ENCODE measurements at places on chromosomes 11 and 22.
A peak's percentile ranks its signal among the peaks of the same experiment; 100 is the strongest.

- no peak for DNase-seq
These were observed 26.6 kb downstream of the ZBED4 start for GRCh38 chr22:49880281-49880680.

GRCh38 chr11:118287006-118287405 is 17.5 kb upstream of the CD3E start:
- DNase-seq: no peak

GRCh38 chr22:26172389-26172990 is 3.2 kb downstream of the SEZ6L start:
- DNase-seq: peak; percentile 77

DNA sequence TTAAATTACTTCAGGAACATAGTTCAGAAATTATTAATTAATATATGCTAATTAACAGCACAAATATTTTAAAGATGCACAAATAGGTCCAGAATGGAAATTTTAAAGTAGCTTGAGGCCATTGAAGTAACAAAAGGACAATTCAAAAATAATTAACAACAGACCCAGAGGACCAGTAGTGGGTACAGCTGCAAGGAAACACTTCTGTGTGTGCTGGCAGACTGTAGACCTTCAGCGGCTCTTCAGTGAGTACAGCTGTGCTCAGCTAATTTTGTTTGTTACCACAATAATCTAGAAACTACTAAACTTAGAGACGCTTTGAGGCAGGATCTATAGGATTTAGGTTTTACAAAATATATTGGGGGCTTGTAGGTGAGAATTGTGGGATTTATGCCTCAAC is 103.8 kb downstream of the GRIA4 start:
- DNase-seq: no peak

DNA sequence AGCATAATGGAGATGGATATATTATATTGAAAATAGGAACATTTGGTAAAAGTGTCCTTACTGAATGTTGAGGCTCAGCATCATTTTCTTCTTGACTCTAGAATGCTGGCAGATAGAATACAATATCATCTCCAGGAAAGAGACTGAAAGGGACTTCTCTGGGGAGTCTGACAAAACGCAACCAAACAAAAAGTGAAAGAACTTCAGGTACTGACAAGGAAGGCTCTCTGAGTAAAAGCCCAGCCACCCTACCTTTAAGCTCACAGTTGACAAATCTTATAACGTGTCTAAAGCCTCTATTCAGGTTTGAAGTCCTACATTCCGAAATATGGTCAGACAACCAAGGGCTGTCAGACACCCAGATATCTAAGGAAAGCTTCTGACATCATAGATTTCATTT is 590.8 kb downstream of the SOX6 start:
- DNase-seq: no peak

GRCh38 chr11:88101881-88102597 is 73.2 kb downstream of the RAB38 start:
- no peak for DNase-seq

GRCh38 chr22:36590441-36591056 is 61.6 kb upstream of the EIF3D start:
- DNase-seq: no peak

GRCh38 chr11:105033343-105033742 is 1.6 kb downstream of the CASP1 start:
- no peak for DNase-seq

GRCh38 chr11:78798663-78799062 is 224.0 kb upstream of the NARS2 start:
- peak; percentile 73 for DNase-seq

GRCh38 chr11:9736365-9736764 is 72.5 kb downstream of the SWAP70 start:
- no peak for DNase-seq

GRCh38 chr11:102320679-102321078 is 3.4 kb downstream of the BIRC3 start:
- DNase-seq: no peak

- DNase-seq: no peak
These were observed 8.6 kb downstream of the GRIA4 start for GRCh38 chr11:105618343-105618955.

- no peak for DNase-seq
These were observed 2.7 kb downstream of the PITPNM1 start for GRCh38 chr11:67502328-67502979.

DNA sequence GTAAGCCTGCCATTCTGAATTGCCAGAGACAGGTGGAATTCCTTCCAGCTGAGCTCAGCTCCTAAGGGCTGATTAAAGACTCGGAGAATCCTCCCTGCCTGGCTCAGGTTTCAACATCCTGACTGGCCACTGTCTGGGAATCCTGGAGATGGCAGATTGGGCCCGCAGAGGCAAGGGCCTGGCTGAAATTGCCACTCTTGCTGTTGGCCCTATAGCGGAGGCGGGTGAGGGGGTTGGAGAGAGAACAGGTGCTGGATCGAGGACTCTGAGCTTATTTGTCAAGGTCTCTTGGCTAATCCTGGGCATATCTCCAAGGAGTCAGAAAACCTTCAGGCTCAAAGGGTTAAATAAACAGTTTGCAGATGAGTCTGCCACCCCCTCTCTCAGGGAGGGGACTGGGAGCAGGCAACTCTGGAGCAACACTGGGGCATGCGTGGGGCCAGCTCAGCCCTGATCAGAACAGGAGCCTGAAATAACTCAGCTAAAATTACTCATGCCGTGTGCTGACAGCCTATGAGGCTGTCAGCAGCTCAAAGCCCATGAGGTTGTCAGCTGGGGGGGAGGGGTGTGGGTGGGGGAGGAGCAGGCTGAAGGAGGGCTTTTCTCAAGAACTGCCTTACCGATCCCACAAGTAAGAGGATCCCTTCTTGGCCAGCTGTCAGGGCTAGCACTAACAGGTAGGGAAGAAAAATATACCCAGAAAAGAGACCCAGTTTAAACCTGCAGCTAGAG is 14.7 kb upstream of the MFRP start:
- DNase-seq: peak; percentile 95

DNA sequence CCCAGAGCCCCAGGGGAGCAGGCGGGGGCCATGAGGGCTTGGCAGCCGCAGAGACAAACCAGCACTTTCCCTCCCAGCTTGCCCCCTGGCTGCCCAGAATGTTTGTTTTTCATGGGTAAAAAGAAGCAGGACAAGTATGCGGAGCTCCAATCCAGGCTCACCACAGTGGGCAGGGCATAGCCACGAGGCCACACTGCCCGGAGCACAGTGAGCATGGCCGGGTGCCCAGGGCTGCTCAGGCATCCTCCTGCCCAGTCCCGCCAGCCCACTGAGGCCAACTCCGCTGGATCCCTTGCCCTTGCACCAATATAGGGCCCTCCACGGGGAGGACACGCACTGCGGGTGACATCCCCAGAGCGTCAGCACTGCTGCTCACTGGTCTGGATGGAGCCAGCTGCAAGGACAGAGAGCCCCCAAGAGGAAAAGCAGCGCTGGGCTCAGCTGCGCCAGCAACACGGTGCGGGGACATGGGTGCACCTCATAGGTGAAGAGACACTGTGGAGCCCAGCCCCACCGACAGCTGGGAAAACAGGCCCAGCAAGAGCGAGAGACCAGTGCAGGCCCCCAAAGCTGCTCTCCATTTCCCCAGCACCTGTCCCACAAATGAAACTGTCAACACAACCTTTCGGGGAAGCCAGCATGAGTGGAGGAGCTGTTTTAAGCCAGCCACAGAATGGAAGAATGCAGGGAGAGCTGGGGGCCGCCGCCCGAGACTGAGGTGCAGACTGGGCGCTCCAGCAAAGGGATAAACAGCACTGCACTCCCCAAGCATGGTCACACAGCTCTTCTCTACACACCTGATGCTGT is 24.8 kb downstream of the ARVCF start:
- DNase-seq: no peak

DNA sequence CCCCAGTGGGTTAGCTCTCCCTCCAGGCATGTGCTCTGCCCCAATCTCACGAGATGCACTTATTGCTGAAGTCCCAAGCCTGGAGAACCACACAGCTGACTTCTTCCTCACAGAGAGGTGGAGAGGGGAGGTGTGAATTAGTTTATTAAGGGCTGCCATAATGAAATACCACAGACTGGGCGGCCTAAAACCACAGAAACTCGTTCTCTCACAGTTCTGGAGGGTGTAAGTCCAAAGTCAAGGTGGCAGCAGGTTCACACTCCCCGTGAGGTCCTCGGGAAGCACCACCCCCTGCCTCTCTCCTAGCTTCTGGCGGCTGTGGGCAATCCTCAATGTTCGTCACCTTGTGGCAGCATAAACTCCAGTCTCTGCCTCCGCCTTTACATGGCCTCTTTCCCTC is 39.3 kb downstream of the TECTA start:
- no peak for DNase-seq

DNA sequence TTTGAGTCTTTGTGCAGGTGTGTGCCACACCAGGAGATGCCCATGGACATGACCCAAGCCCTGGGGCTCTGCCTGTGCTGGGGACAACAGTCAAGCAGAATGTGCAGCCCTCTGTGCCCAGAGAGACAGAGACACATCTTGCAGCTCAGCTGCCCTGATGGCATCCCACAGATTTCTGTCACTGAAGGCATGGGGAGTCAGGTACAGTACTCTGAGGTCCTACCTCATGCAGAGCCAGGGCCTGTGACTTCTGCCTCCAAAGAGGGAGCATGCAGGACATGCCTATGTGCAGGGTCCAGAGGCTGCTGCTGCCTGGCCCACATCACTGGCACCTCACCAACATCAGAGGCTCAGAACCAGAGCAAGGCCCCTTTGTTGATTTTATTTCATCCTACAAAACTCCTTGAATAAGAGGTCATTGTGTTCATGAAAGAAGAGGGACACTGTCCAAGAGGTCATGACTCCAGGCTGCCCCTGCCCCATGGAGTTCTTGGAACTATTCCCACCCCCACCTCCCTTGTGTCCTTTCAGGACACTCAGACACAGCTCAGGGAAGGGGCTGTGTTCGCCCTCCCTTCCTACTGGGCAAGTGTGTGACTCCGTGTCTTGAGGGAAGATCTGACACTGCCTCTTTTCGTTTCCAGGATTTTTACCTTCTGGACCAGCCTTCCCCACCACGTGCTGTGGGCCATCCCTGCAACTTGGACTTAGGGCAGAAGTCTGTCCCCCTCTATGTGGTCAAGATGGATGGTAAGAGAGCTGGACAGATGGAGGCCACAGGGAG is 62.3 kb downstream of the BTG4 start:
- no peak for DNase-seq

GRCh38 chr11:100550912-100551632 is 136.0 kb upstream of the ARHGAP42 start:
- DNase-seq: no peak

DNA sequence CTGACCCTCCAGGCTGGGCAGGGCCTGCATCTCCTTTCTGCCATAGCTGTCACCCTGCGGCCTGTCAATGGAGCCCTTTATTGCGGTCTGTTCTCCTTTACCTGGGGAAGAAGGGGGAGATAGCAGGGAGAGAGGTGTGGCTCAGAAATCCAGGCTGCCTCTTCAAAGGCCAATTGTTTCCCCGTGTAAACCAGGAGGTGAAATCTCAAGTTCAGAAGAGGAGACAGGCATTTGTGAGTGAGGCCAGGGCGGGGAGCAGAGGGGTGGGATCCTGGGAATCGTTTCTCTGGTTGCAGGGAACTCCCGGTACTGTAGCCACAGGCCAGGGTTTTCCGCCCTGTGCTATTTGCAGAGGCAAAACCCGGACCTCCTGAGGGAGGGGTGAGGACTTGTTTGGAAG is 9.1 kb downstream of the DCPS start:
- no peak for DNase-seq

GRCh38 chr11:13038366-13038765 is 29.2 kb downstream of the RASSF10 start:
- no peak for DNase-seq

GRCh38 chr11:19615341-19616183 is 97.1 kb upstream of the NAV2 start:
- DNase-seq: no peak

DNA sequence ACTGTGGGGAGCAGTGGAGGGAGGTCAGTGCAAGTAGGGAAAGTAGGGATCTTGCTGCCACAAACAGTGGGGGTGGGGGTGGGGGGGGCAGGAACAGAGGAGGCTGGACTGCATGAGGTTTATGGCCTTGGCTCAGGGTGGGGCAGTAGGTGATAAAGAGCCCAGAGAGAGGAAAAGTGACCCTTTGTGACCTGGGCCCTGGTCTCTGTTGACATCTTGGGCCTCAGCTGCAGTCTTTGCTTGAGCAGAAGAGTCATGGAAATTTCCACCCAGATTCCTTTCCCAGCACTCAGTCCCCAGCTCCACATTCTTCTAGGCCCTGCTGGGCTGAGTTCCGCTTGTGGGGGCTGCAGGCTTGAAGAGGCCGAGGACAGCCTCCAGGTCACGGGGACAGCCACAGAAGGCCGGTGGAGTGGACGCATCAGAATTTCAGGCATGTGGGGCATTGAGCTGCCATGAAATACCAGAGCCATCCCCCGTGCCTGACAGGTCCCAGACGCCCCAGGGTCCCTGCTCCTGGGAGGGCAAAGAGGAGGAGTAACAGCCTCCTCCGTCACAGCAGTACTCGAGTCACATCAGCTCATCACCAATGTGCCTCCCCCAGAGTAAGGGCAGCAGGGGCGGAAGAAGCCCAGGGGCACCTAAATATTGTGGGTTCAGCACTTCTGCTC is 9.7 kb upstream of the MALAT1 start:
- DNase-seq: no peak

GRCh38 chr22:36463783-36464184 is 17.7 kb downstream of the TXN2 start:
- DNase-seq: no peak

- DNase-seq: no peak
These were observed 62.6 kb downstream of the KCNJ1 start for GRCh38 chr11:128804481-128804880.

DNA sequence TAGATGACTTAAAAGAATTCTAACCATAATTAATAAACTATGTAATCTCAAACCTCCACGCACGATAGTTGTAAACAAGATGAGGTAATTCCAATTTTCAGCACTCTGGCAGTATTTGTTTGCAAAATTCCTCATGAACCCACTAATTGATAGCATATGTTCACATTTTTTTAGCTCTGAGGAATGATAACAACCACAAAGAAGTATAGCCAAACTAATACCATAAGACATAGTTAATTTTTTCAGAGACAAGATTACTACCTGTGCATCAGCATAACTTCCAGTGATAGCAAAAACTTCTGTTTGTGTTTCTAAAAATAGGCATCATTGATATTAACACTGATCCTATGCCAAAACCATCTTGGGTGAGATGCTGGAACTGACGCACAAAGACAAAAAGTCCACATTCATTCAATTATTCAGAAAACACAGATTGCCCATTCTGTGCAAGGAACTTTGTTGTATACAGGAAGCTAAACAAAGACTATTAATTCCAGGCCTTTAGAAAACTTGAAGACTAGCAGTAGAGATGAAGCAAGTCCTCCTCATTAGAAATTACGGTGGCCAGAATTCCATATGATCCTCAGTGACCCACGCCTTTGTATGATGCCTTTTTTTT is 57.7 kb downstream of the PDGFD start:
- DNase-seq: no peak

DNA sequence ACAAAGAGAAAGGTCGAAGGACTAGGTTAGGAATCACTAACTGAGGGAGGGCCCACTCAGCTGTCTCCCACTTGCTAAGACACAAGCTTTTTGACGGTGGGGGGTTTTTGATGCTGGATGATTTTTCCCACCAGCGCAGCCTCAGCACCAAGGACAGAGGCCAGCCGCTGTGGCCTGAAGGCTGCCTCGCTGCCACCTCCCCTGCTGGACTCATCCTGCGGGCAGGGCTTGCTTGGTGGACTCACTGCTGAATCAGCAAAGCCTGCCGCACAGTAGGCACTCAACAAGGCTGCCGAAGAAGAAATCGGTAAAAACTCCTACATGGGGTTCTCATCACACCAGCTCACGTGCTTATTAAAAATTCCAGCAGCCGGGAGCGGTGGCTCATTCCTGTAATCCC is 2.6 kb downstream of the ALG12 start:
- DNase-seq: no peak

GRCh38 chr11:69518081-69518950 is 36.9 kb downstream of the LINC01488 start:
- DNase-seq: no peak
